ENCODE measurements at places on chromosomes 11 and 22.

DNA sequence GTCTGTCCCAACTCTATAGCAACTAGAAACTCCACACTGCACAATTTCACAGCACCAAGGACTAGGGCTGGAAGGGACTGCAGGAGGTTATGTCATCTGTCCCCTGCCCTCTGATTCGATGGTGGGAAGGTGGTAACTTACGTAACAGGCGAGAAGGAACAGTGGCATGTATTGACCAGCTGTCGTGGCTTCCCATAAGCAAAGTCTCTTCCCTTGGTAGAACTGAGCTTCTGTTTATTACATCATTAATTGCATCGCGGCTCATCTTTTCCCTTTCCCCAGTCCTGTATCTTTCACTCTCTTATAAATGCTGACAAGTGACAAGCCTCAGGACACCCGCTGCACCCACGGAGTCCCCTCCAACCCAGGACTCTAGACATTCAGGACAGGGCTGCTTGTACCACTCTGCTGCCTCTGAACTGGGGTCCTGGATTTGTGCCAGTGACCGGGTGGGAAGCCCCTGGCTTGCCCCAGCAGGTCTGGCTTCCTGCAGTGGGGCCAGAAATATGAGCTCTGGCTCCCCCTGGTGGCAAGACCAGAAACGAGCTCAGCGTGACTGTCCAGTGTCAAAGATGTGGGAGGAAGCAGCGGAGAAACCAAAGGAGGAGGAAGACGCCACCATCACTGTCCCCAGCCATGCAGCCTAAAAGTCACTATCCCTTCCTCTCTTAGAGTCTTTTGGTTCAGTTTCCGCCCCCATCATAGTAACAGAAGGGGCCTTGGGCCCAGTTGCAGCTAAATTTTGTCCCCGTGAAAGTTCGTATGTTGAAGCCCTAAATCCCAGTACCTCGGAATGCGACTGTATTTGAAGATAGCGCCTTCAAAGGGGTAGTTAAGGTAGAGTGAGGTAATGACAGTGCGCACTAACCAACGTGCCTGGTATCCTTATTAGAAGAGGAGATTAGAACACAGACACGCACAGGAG, 84.5 kb downstream of the ISX start:
- peak; percentile 14 for DNase-seq

DNA sequence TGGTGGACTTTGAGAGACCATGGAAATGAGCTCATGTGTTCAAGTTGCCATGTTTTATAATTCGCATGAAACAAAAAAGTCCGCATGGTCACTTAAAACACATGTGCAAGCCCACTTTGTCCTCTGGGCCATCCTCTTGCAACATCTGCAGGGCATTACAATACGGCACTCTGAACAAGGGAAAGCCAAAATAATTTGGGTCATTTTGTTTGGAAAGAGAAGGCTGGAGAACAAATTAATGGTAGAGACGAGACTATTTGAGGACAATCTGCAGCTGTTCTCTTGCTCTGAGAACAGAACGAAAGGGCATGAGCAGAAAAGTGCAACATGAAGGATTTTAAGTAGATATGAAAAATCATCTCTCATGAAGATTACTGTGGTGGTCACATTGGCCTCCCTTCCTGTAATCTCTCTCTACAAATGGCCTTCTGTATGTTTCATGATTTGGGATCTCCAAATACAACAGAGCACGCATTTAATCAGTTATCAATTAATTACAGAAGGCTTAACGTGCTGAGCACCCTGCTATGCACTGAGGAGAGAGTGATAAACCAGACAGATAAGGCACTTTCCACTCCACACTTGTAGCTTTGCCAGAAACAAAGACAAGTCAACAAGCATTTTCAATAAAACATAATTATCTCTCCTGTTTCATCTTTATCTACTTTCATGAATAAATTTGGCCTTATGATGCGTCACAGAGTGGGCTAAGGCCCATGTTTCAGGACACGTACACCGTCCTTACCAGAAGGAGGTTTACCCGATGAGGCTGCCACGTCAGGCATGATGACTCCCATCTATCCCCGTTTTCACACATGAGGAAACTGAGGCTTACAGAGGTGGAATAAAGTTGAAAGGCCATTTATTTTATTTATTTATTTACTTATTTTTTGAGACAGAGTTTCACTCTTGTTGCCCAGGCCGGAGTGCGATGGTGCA, 384.1 kb downstream of the LARGE1 start:
- no peak for DNase-seq

DNA sequence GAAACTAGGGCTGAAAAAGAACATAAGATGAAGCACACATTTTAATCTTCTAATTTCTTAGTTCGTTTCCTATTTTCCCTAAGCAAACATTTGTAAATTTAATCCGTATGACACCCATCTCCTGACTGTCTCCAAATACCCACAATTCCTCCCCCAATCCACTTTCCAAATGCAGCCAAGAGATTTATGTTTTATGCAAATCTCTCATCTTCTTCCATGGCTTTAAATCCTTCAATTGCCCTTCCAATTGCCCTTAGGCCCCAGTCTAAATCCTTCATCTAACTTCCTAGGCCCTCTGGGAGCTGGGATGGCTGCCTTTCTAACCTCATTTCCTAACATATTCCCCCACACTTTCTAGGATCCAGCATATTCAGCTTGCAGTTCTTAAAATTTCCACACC, 18.0 kb upstream of the POU2AF1 start:
- DNase-seq: no peak

DNA sequence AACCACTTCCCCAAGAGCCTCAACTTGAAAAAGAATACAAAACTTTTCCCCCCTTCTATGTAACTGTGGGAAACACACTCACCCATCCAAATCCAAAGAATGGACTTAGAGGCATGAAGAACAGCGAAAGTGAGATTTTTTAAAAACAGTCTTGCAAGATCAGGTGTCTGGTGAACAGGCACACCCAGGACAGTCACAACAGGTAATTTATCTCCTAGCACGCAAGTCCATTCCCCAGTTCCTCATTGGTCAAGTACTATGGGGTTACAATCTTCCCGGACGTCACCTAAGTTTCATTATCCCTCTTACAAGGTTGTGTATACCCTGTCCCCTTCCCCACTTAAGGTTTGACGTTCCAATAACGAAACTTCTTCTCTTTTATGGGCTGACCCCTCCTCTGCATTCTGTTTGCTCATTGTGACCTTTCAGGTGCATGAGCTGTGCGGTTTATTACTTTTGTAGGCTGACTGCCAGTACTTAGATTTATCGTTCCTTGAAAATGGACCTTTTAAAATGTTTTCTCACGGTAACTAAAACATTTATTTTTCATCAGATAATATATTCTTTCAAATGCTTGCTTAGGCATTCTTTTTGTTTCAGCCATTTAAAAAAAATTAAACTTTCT, 1401.9 kb downstream of the FAM181B start:
- no peak for DNase-seq

DNA sequence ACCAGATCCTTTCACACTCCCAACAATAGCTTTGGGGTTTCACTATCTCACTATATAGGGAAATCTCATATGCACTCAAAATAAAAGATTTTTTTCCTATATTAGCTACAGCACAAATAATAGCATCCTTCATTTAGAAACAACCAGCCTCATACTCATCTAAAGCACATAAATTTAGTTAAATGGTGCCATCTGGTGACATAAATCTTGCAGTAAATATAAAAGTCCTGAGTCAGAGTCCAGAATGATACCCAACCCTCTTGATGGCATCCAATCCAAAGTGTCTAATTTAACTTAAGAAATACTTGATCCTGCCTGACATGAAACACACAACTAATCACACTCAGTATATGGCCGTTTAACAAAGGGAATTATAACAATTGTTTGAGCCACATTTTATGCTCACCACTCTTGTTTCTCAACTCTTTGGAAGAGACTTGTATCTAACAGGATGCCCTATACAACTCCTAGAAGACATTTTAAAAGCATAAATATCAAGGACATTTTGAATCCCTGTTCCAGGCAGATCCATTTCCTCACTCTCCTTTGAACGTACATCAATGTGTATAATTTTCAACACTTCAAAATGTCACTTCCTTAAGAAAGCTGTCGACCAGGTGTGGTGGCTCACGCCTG, 36.2 kb downstream of the DLG2 start:
- DNase-seq: peak; percentile 37

All from NCI-H1417 (cell line).